Colonic mucosa (tissue), 4 donors: ENCODE measurements at places on chromosomes 2 and 18.
A peak's percentile ranks its signal among the peaks of the same experiment; 100 is the strongest.

DNA sequence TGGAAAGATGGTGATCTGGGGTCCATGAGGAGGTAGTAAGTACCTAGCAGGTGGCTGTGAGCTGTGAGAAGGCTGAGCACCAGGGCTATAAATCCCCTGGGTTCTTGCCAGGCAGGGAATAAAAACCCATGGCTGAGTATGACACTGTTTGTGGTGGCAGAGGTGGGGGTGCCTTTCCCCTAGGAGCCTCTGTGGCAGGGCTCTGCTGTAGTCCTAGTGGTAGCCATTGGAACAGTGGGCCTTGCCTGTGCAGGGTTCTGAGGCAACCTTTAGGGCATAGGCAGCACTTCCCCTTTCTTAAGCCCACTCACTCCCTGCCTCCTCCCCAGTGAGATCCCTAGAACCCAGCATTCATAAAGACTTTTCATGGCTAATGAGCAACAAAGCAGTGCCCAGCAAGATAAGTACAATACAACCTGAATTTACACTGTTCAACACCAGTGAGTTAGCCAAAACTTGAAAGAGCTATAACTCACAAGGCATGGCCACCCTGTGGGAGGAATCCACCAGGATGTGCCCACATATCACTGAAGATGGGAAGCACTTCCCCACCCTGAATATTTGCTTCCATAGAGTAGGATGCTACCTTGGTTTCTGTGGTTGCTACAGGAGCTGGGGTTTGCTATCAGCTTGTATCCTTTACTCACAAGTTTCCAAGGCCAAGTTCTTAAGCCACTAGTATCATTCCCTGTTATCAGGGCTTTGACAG, 100.9 kb upstream of the NEUROD1 start:
- peak; percentile 72 for DNase-seq

GRCh38 chr2:127552846-127553245, 17.4 kb downstream of the MYO7B start:
- no peak for DNase-seq

- DNase-seq: peak; percentile 30
These were observed 6.8 kb downstream of the TFPI start for GRCh38 chr2:187547353-187547979.

DNA sequence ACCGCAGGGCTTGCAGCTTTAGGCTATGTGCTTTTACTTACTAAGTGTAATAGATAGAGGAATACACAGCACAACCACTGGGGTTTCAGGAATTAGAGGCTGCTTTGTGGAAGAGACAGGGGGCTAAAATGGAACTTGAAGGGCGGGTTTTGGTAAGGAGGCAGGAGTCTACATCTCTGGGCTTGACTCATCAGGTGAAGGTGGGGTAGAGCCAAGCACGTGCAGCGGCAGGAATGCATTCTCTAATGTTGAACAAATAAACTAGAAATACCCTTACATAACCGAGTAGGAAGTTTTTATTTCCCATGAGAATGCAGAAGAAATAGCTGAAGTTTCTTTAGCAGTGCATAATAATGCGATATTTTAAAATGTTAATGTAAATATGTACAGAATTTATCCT, 673.8 kb upstream of the SALL3 start:
- DNase-seq: no peak

- DNase-seq: no peak
These were observed 24.4 kb downstream of the CRYGD start for GRCh38 chr2:208099682-208100470.

DNA sequence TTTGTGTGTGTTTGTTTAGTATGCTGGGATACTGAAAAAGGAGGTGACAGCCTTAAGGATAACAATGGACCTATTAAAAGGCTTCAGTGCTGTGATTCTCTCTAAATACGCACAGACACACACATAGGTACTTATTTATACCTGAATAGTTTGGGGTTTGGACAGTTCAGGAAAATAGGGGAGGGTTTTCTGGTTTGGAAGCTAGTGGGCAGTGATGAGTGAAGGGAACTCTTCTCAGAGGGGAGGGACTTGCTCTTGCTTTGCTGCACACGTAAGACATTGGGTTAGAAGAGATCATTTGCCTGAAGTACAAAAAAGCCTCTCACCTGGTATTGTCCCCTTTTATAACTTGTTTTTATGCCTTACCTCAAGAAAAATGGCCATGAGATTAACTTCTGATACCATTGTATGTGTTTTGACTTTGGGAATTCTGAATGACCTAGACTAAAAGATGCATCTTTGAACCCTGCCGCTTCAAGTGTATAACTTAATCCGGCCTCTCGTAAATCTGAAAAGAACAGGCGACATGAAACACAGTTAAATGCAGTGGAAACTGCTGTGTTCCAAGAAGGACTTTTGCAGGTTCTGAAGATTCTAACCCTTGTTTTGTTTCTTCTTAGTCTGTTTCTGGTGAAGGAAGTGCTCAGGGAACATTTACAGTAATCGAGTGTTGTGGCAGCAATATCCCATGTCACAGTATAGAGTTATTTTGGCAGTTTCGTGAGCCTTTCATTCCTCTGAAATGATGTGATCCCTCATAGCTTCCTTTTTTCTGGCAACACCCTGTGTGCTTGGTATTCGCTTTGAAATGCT, 2.5 kb downstream of the CRIM1 start:
- no peak for DNase-seq

GRCh38 chr2:223805008-223805407, 32.4 kb downstream of the AP1S3 start:
- no peak for DNase-seq

DNA sequence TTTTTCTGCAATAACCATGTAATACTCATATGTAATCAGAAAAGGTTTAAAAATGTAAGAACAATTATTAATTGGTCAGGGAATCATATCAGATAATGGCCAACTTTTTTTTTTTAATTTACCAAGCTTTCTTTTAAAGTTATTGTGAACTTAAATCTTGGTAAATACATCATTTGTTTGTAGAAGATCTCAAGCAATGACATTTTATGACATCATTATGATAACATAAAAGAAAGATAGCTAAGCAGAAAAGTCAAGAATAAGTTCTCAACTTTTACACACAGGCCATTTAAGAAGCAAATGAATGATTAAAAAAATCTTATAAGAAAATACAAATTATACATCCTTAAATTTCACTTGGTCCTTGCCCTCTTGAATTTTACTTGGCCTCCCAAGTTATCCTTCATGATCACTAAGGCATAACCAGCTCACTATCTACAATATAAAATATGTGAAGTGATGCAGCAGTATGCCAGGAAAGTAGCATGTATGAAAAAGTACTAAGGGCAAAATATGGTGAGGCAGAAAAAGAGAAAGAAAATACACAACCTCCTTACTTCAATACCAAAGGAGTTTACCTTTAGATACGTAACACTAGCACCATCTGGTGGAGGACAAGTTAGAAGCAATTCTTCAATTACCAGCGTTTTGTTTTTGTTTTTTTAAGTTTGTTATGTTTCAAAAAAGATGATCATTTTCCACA, 116.6 kb downstream of the SRBD1 start:
- peak; percentile 21 for DNase-seq

DNA sequence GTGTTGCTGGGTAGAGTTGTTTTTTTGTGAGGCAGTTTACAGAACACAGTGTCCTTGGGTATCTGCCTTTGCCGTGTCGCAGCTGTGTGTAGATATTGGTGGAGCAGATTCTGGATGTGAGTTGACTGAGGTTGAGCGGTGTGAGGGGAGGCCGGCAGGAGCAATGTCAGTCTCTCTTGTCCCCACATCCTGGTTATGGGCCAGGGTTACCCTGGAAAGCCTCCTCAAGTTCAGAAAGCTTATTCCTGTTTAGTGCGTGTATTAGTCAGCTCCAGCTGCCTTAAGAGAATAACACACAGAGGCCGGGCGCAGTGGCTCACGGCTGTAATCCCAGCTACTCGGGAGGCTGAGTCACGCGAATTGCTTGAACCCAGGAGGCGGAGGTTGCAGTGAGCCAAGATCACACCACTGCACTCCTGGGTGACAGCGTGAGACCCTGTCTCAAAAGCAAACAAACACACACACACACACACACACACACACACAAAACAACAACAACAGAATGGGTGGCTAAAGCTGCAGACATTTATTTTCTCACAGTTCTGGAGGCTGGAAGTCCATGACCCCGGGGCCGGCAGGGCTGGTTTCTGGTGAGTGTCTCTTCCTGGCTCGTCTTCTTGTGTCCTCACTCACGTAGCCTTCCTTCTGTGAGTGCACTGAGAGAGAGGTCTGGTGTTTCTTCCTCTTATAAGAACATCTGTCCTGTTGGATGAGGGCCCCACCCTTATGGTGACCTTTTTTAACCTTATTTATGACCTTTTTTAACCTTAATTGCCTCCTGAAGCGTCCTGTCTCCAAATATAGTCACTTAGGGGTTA, 5.1 kb downstream of the NCK2 start:
- no peak for DNase-seq

DNA sequence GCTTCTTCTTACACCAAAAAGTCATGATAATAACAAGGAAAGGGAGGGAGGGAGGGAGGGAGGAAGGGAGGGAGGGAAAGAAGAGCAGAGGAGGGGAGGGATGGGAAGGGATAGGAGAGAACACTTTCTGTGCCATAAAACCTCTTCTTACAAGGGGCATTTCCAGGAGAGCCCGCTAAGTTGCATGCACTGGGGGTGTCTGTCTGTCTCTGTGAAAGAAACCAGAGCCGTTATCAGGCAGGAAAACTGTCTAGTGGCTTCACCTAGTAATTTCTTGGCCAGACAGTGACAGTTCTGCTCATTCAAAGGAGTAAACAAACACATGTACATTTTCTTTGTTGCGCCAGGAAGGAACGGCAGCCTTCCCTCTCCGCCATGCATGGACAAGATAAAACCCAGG, 45.8 kb downstream of the AQP12A start:
- no peak for DNase-seq

- no peak for DNase-seq
These were observed 1.8 kb upstream of the ZC3H8 start for GRCh38 chr2:112256654-112257053.

DNA sequence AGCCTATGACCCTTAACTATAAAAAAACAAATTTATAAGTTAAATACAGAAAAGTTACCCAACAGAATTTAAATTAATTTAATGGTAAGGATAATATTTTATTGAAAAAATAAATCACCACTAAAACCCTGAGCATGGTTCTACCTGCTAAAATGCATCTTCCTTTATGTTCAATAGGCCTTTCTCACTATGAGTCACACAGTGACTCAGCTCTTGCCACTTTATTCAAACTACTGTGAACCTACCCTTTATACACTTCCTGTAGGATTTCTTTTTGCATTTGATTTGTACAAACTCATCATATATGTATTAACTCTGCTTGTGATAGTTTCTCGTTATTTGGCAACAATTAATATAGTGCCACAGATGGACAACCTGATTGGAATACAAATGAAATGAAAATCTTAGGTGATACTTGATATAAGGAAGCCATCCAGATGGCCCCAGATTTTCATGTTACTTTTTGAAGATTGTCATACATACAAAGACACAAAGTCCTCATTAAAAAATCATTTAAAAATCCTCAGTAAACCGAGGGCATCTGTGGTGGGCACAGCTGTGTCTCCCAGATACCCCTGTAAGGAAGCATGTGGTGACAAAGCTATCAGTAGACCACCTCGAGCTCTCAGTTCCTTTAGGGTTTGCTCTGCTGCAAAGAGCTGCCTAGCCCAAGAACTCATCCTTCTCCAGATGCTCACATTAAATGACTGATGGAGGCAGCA, 55.2 kb upstream of the COBLL1 start:
- no peak for DNase-seq

GRCh38 chr18:76524900-76525698, 30.1 kb upstream of the ZNF516 start:
- DNase-seq: no peak

GRCh38 chr2:68417926-68418325, 49.2 kb downstream of the FBXO48 start:
- DNase-seq: no peak

GRCh38 chr18:52536039-52536438, 196.0 kb downstream of the DCC start:
- DNase-seq: no peak

GRCh38 chr2:37671009-37671815, at the start of gene CDC42EP3:
Gene CDC42EP3 (minus strand): TSS chr2:37671642. CDS start chr2:37646587, 25,055 bp downstream.
- peak; percentile 80 for DNase-seq

GRCh38 chr2:180720829-180721228, 259.6 kb upstream of the UBE2E3 start:
- DNase-seq: no peak

DNA sequence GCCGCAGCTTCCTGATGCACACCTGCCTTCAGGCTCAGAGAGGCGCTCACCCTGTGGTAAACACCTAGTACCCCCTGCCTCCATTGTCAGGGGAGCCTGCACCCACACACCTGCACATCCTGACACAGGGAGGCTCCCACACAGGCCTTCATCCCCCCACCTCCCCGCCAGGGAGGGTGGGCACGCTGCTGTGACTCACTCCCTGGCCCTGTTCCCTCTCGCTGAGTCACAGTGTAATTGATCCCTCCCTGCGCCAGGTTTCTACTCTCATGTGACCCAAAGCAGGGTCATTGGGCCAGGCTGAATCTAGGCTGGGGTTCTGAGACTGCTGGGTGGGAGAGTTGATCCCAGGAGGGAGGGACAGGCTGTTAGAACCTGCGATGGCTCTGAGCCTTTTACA, 8.5 kb upstream of the CELF4 start:
- DNase-seq: no peak

- DNase-seq: no peak
These were observed 165.0 kb downstream of the DIS3L2 start for GRCh38 chr2:232126301-232127099.

DNA sequence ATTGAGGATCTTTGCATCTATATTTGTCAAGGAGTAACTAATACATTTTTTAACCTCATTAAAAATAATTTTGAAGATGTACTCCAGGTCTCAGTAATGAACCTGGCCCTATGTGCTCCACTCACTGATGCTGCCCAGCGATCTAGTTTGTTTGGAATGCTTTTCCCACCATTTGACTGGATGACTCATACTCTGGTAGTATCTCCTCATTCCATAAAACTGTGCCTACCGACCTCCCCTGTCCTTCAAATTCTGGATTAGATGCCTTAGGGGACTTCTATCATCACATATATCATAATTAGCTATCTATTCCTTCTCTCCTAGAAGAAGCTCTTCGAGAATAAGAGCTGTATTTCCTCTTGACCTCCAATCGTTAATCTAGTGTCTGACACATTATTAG, 83.8 kb downstream of the FAM117B start:
- DNase-seq: no peak

GRCh38 chr2:105144941-105145300, 96.6 kb upstream of the GPR45 start:
- DNase-seq: no peak

GRCh38 chr2:82875858-82876257, 1583.2 kb downstream of the SUCLG1 start:
- no peak for DNase-seq
